ENCODE measurements at places on chromosomes 16 and 17. TPM values are rescaled to one million over a fixed set of nuclear protein-coding genes. Genes with fewer than 3 reads are reported as not detected.

The PSMB3 gene
- 310 TPM for polyA plus RNA-seq

The CDH11 gene
- polyA plus RNA-seq = 1.1 TPM

The GALR2 gene
- polyA plus RNA-seq = 0.25 TPM

The CA7 gene
- polyA plus RNA-seq = 49.4 TPM

The CIBAR2 gene
- 3.0 TPM for polyA plus RNA-seq

The RNF135 gene
- 14.4 TPM for polyA plus RNA-seq

The CTRL gene
- polyA plus RNA-seq = 5.4 TPM

The TPSD1 gene
- 0.81 TPM for polyA plus RNA-seq

The HOXB1 gene
- not detected for polyA plus RNA-seq

The PHF12 gene
- 15.0 TPM for polyA plus RNA-seq

The ARHGAP23 gene
- 0.89 TPM for polyA plus RNA-seq

The PTGES3L gene
- polyA plus RNA-seq = 0.81 TPM

The TLCD3B gene
- not detected for polyA plus RNA-seq

The GLP2R gene
- 0.67 TPM for polyA plus RNA-seq

The TCAP gene
- polyA plus RNA-seq = 5.4 TPM

The ZNF18 gene
- 7.8 TPM for polyA plus RNA-seq

The BIRC5 gene
- polyA plus RNA-seq = 4.0 TPM

The WSCD1 gene
- 1.7 TPM for polyA plus RNA-seq

The PYY gene
- polyA plus RNA-seq = 192 TPM

The CD300LB gene
- polyA plus RNA-seq = 0.25 TPM

The GPR142 gene
- not detected for polyA plus RNA-seq

The SMIM36 gene
- not detected for polyA plus RNA-seq

The CTRB1 gene
- 0.27 TPM for polyA plus RNA-seq

The CD300A gene
- 5.5 TPM for polyA plus RNA-seq

The C17orf67 gene
- polyA plus RNA-seq = 10.5 TPM

The SMIM5 gene
- polyA plus RNA-seq = 11.1 TPM

The KCNAB3 gene
- 1.8 TPM for polyA plus RNA-seq

The KRTAP1-1 gene
- polyA plus RNA-seq = not detected

The BEAN1 gene
- polyA plus RNA-seq = 0.64 TPM

The DYNLRB2 gene
- polyA plus RNA-seq = not detected

The CCL22 gene
- not detected for polyA plus RNA-seq

The MT1M gene
- 106 TPM for polyA plus RNA-seq

The DOC2A gene
- polyA plus RNA-seq = 1.6 TPM

The DPEP1 gene
- polyA plus RNA-seq = 319 TPM

The ARL4D gene
- 2.8 TPM for polyA plus RNA-seq

The SAP30BP gene
- polyA plus RNA-seq = 83.2 TPM

The ZSWIM7 gene
- polyA plus RNA-seq = 28.9 TPM

The CCDC92B gene
- not detected for polyA plus RNA-seq

All from small intestine (tissue), 16 donors.